Activated CD4-positive, alpha-beta T cell treated with anti-CD3 and anti-CD28 coated beads, Interleukin-2, amount 10 ng/mL, durations not matched to agents 7 days and 5 days (primary cell): ENCODE measurements at places on chromosomes 7 and 10. TPM values are rescaled to one million over a fixed set of nuclear protein-coding genes. Genes with fewer than 3 reads are reported as not detected.
A peak's percentile ranks its signal among the peaks of the same experiment; 100 is the strongest.

GRCh38 chr7:101216001-101216859, 1.2 kb downstream of the PLOD3 start:
- peak overlapping the region; percentile 82 for H3K27ac ChIP-seq
- H3K36me3 ChIP-seq, result peaks cover 8% of the 10 kb centered on the region
- no peak for DNase-seq
- peaks cover 30% of the 10 kb centered on the region for H3K4me1 ChIP-seq

GRCh38 chr10:93947055-93947454, 46.7 kb upstream of the PLCE1 start:
- H3K36me3 ChIP-seq, result no peaks in the 10 kb centered on the region
- H3K27ac ChIP-seq, result no peak overlapping the region
- no peak for DNase-seq
- no peaks in the 10 kb centered on the region for H3K27me3 ChIP-seq
- no peak overlapping the region for H3K4me3 ChIP-seq

DNA sequence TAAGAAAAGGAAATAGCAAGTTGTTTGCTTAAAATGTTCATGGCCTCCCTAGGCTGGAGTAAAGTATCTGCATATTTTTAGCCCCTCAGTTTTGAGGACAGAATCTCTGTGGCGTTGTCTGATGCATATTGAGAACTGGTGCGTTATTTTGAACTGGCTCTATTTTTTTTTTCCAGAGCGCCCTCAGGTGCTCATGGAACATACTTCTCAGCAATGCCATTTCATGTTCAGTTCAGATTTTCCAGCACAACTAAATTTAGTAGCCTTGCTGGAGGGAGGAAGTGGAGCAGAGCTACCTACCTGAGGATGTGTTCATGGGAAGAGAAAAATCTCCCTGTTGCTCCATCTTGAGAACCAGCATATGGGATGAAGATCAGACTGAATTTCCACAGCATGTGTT, 870.5 kb downstream of the LRMDA start:
- H3K4me3 ChIP-seq, result no peak overlapping the region
- H3K27me3 ChIP-seq, result no peaks in the 10 kb centered on the region
- H3K27ac ChIP-seq, result no peak overlapping the region
- no peaks in the 10 kb centered on the region for H3K36me3 ChIP-seq
- DNase-seq, result no peak

DNA sequence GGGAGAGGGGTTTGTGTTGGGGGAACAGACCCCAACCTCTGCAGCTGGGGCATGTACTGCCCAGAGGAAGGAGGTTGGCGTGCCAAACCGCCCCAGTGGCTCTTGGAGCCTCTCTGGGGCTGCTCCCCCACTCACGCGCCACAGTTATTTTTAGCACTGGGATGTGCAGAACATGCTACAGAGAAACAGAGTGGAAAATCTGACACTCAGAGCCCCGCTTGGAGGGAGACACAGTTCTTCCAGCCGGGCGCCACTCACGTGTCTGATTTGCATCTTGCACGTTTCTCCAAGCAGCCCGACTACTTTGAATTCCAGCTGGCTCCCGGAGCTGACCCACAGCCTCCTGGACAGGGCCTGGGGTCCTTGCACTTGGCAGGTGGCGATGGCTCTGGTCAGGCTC, 182.0 kb downstream of the RPS24 start:
- peaks cover 31% of the 10 kb centered on the region for H3K27me3 ChIP-seq
- no peaks in the 10 kb centered on the region for H3K4me1 ChIP-seq
- no peaks in the 10 kb centered on the region for H3K36me3 ChIP-seq
- H3K27ac ChIP-seq, result no peak overlapping the region

GRCh38 chr7:30927559-30927958, 15.9 kb downstream of the AQP1 start:
- no peaks in the 10 kb centered on the region for H3K36me3 ChIP-seq
- H3K27me3 ChIP-seq, result no peaks in the 10 kb centered on the region
- no peak overlapping the region for H3K27ac ChIP-seq
- no peak for DNase-seq
- no peak overlapping the region for H3K4me3 ChIP-seq
- no peaks in the 10 kb centered on the region for H3K4me1 ChIP-seq

- no peak for DNase-seq
- H3K4me3 ChIP-seq, result no peak overlapping the region
- H3K27ac ChIP-seq, result no peak overlapping the region
- H3K36me3 ChIP-seq, result no peaks in the 10 kb centered on the region
- no peaks in the 10 kb centered on the region for H3K4me1 ChIP-seq
- peaks cover 7% of the 10 kb centered on the region for H3K27me3 ChIP-seq
Observed at GRCh38 chr10:77905781-77906180, 20.8 kb downstream of the DLG5 start.

- H3K4me3 ChIP-seq, result no peak overlapping the region
- H3K36me3 ChIP-seq, result no peaks in the 10 kb centered on the region
- no peaks in the 10 kb centered on the region for H3K4me1 ChIP-seq
- DNase-seq, result no peak
Observed at GRCh38 chr10:106252541-106252940, 912.0 kb downstream of the SORCS1 start.

DNA sequence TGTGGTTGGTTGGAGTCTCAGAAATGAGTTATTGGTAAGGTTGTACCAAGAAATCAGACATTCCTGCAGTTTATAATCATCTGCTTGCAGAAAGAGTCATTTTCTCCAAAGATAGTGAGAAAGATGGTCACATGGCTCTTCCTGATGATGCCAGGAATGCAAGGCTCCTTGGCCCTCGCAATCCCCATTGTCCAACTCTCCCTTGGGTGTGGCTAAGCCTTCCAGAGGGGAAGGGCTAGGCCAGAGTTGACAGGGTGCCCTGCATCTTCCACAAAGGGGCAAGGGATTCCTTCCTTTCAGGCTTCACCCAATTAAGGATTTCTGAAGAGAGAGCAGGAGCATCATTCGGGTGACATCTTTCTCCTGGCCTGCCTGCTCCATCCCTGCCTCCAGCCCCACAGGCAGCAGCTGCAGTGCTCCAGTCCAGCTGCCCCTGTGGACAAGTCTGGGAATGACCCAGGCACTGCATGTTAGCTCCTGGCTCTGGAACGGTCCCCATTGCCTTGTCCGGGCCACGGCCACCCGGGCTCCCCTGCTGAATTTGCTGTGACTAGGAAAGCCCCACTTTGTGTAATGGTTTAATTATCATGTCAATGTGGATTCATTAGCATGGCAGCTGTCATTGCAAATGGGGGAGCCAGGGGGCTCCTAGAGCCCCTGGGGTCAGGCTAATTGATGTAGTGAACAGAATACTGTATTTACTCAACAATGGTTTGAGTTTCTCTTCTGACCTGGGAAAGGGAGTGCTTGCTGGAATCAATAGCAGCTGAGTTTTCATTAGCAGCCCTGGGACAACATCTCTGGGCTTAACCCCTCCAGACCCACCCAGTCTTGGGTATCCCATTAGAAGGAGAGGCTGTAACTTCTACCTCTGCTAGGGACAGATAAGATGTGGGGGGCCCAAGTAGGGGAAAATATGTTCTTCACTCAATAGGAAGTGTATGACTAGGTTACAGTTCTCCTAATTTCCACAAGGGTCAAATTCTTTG, 112.6 kb upstream of the TBX20 start:
- no peak overlapping the region for H3K27ac ChIP-seq
- no peaks in the 10 kb centered on the region for H3K36me3 ChIP-seq
- no peak for DNase-seq

DNA sequence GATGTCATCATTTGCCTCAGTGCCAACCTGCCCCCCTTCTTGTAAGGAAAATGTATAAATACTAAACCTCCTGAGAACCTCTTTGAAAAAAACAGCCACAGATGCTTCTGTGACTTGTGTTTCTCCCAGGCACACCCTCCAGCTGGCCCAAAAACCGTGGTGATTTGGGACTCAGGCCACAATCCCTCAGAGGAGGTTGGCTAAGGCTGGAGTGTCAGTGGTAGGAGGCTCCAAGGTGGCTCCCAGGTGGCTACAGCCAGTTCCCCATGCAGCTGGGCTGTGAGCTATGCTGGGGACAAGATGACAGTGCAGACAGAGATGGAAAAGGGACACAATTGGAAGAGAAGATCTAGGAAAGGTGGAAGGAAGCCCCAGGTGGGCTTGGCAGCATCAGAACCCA, 104.7 kb downstream of the CPXM2 start:
- no peaks in the 10 kb centered on the region for H3K4me1 ChIP-seq
- H3K27ac ChIP-seq, result no peak overlapping the region
- peaks cover 3% of the 10 kb centered on the region for H3K27me3 ChIP-seq
- no peak overlapping the region for H3K4me3 ChIP-seq

- H3K36me3 ChIP-seq, result no peaks in the 10 kb centered on the region
- peak; percentile 14 for DNase-seq
- H3K4me3 ChIP-seq, result no peak overlapping the region
- H3K27me3 ChIP-seq, result no peaks in the 10 kb centered on the region
- peaks cover 7% of the 10 kb centered on the region for H3K4me1 ChIP-seq
- no peak overlapping the region for H3K27ac ChIP-seq
Observed at GRCh38 chr10:24552346-24553016, 171.2 kb downstream of the ARHGAP21 start.

Gene SFXN4
- total RNA-seq, result 19.0 TPM

Gene SLC18A2
- total RNA-seq, result not detected

DNA sequence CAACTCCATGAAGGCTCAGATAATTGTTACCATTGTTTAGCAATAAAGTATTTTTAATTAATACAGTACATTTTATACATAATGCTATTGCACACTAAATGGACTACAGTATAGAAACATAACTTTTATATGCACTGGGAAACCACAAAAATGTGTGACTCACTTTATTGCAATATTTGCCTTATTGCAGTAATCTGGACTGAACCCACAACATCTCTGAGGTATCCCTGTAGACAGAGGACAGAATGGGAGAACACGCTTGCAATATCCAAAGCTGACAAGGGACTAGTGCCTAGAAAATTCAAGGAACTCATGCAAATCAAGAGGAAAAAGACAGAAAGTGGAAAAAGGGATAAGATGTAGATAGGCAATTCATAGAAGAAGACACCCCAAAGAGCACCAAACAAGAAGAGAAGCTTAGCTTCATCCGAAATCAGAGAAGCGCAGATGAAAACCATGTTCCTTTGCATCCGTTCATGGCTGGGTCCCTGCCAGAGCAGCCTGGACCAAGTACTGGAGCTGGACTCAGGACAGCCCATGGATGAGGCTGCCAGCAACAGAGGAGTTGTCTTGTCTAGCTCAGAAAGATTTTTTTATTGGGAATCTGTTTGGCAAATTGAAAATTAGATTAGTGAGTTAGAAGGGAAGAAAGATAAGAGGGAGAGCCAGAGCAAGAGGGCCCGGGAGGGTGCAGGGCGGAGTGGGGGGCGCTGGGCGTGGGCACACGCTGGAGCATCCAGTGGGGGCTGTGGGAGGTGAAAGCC, 16.0 kb upstream of the GALNTL5 start:
- no peak overlapping the region for H3K4me3 ChIP-seq
- peaks cover 1% of the 10 kb centered on the region for H3K36me3 ChIP-seq
- H3K27ac ChIP-seq, result no peak overlapping the region

Gene C10orf143
- 5.8 TPM for total RNA-seq

DNA sequence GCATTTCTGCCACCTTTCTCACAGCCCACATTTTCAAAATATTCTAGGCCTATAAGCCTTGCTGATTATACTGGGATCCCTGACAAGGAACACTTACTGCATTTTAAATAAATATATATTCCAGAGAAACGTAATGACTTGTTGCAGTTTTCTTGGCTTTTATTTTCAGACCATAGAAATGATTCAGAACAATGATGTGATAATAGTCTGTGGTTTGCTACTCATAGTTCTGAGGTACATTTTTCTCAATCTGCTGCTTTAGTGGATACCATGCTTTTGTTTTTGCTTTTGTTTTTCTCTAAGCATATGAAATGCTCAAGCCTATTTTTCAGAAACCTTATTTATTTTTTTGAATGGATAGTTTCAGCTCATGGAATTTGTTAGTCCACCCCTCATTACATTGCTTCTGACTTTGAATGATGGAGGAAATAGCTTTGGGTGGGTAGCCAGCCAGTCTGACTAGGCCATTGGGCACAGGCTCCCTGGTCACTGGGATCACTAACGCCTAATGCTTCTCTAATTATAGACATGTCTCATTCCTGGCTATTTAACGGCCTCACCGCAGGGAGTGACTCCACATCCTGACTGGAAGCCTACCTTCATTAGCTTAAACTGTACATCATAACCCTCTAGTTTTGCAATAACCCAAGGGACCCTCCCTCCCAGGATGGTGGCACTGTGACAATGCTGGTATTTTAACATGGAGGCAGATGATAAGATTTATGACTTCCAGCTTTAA, 66.1 kb downstream of the MBL2 start:
- no peak overlapping the region for H3K27ac ChIP-seq
- no peaks in the 10 kb centered on the region for H3K36me3 ChIP-seq
- H3K4me1 ChIP-seq, result no peaks in the 10 kb centered on the region
- no peak for DNase-seq
- H3K4me3 ChIP-seq, result no peak overlapping the region

GRCh38 chr7:111401516-111401915, 160.8 kb downstream of the IMMP2L start:
- H3K4me1 ChIP-seq, result no peaks in the 10 kb centered on the region
- H3K4me3 ChIP-seq, result no peak overlapping the region
- no peaks in the 10 kb centered on the region for H3K27me3 ChIP-seq
- no peaks in the 10 kb centered on the region for H3K36me3 ChIP-seq

Gene PGAM1
- total RNA-seq, result 406 TPM
